ENCODE measurements at places on chromosomes 7 and 10.

GRCh38 chr7:40470817-40471216 lies 336.0 kb downstream of the SUGCT start:
- H3K4me3 ChIP-seq = no peak overlapping the region
- no peaks in the 10 kb centered on the region for H3K27me3 ChIP-seq
- H3K27ac ChIP-seq = no peak overlapping the region
- H3K4me1 ChIP-seq = no peaks in the 10 kb centered on the region
- no peak for DNase-seq

DNA sequence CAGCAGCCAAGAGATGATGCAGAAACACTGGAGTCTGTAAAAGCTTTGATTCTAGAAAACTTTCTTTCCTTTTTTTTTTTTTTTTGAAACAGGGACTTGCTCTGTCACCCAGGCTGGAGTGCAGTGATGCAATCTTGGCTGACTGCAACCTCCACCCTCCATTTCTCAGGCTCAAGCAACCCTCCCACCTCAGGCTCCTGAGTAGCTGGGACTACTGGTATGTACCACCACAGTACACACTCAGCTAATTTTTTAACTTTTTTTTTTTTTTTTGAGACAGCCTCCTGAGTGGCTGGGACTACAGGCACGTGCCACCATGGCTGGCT lies 17.0 kb upstream of the BAG3 start:
- no peak overlapping the region for H3K27ac ChIP-seq
- H3K4me3 ChIP-seq = no peak overlapping the region
- DNase-seq = no peak
- no peaks in the 10 kb centered on the region for H3K4me1 ChIP-seq

DNA sequence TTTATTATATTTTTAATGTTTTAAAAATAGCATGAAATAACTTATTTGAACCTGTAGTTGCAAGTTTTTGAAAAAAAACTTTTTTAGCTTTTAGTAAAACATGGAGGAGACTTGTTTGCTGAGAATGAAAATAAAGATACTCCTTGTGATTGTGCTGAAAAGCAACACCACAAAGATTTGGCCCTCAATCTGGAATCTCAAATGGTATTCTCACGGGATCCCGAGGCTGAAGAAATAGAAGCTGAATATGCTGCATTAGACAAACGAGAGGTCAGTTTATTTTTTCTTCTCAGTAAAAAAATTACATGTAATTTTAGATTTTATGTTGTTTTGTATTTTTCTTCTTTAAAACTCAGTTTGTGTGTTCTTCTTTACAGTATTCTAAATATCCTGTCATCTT lies 73.5 kb downstream of the ANKIB1 start:
- no peaks in the 10 kb centered on the region for H3K36me3 ChIP-seq
- H3K4me1 ChIP-seq = no peaks in the 10 kb centered on the region
- no peaks in the 10 kb centered on the region for H3K27me3 ChIP-seq

- no peaks in the 10 kb centered on the region for H3K4me1 ChIP-seq
- H3K27me3 ChIP-seq = no peaks in the 10 kb centered on the region
- no peaks in the 10 kb centered on the region for H3K36me3 ChIP-seq
- no peak for DNase-seq
Observed at GRCh38 chr7:84513061-84513460, 318.5 kb upstream of the SEMA3A start.

- no peaks in the 10 kb centered on the region for H3K27me3 ChIP-seq
- H3K4me1 ChIP-seq = 0 out of 2 replicates have a peak, but pooled peaks cover 1% of the 10 kb centered on the region
- H3K4me3 ChIP-seq = no peak overlapping the region
- H3K27ac ChIP-seq = no peak overlapping the region
Observed at GRCh38 chr7:139124084-139124914, 14.8 kb upstream of the ZC3HAV1 start.

DNA sequence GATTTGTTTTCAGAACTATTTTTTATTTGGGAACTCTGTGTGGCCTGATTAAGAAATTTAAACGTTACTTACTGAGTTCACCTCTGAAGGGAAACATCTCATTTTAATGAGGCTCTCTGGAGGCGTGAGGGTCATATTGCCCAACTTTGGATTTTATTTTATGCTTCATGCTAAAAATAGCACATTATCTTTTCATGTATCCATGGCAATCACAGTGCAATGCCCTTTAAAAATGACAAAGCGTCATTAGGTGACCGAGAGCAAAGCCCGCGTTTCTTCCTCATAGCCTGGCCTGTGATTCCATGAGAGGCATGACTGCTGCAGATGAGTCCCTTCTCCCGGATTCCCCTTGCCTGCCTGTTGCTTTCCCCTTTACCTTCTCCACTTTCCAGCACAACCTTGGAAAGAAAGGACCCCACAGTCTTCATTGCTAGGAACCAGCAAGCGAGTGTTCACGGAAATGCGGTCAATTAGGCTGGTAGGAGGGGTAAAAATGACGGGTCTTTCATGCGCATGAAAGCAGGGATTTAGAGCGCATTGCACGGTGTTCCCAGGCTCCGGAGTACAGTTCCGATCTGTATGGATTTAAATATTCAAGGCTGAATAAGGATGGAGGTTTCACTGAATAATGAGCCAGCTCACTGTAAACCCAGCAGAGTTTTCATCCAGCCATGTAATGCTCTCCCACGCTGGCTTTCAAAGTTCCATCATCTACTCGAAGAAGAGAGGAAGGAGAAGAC lies 98.2 kb upstream of the PITRM1 start:
- no peaks in the 10 kb centered on the region for H3K27me3 ChIP-seq
- DNase-seq = no peak
- H3K36me3 ChIP-seq = no peaks in the 10 kb centered on the region
- peaks cover 6% of the 10 kb centered on the region for H3K4me1 ChIP-seq
- no peak overlapping the region for H3K4me3 ChIP-seq
- no peak overlapping the region for H3K27ac ChIP-seq

DNA sequence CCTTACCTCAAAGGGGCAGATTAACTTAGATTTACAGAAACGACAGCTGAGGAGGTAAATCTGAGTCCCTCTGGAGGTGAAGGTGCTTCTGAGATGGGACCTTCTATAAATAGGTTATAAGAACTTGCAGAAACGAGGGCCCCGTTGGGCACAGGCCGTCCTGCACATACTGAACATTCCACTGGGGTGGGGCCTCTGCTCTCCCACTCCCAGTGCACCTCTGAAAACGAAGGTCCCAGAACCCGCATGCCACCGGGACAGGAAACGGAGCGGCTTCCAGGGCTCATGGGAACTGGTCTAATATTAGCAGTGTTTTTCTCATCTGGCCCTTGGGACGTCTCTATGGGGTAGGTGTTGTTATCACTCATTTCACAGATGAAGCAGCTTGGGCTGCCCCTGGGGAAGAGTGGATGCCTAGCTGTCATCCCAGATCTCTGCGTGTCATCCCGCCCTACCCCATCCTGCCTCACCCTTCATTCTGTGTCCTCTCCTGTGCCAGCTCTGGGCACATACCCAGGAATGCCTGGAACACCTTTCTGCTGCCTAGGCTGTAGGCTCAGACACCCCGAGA lies 19.6 kb downstream of the C10orf62 start:
- DNase-seq = no peak
- H3K4me1 ChIP-seq = peaks cover 3% of the 10 kb centered on the region
- H3K27me3 ChIP-seq = no peaks in the 10 kb centered on the region
- H3K27ac ChIP-seq = no peak overlapping the region

- no peaks in the 10 kb centered on the region for H3K27me3 ChIP-seq
- peaks cover 3% of the 10 kb centered on the region for H3K4me1 ChIP-seq
- no peaks in the 10 kb centered on the region for H3K36me3 ChIP-seq
- H3K4me3 ChIP-seq = no peak overlapping the region
Observed at GRCh38 chr7:78543976-78544375, 745.4 kb downstream of the PHTF2 start.

DNA sequence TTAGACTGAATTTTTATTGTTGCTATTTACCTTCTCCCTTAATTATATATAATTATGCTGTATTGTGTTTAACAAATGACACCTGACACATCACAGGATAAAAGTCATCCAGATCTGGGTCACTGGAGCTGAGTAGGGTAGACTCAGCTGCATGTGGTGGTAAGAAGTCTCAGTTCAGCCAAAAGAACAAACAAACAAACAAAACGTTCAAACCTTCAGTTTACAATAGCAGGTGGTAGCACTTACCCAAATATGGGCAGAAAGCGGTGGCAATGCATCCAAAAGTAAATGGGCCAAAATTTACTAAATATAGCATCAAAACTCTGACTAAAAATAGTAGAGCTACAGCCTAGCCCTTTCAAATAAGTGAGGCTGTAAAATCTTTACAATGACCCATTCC lies 42.2 kb downstream of the ZWINT start:
- no peak overlapping the region for H3K4me3 ChIP-seq
- no peaks in the 10 kb centered on the region for H3K4me1 ChIP-seq
- no peak for DNase-seq
- no peak overlapping the region for H3K27ac ChIP-seq

GRCh38 chr10:132476146-132477065 lies 61.2 kb upstream of the INPP5A start:
- H3K36me3 ChIP-seq = no peaks in the 10 kb centered on the region
- H3K4me3 ChIP-seq = no peak overlapping the region
- no peak for DNase-seq
- H3K4me1 ChIP-seq = peaks cover 5% of the 10 kb centered on the region

- peaks cover 20% of the 10 kb centered on the region for H3K4me1 ChIP-seq
- H3K4me3 ChIP-seq = no peak overlapping the region
- H3K27me3 ChIP-seq = no peaks in the 10 kb centered on the region
- DNase-seq = no peak
- H3K36me3 ChIP-seq = no peaks in the 10 kb centered on the region
Observed at GRCh38 chr10:79072994-79073645, 4.4 kb downstream of the ZMIZ1 start.

- peaks cover 3% of the 10 kb centered on the region for H3K4me1 ChIP-seq
- no peaks in the 10 kb centered on the region for H3K27me3 ChIP-seq
- no peaks in the 10 kb centered on the region for H3K36me3 ChIP-seq
- H3K27ac ChIP-seq = no peak overlapping the region
- DNase-seq = no peak
Observed at GRCh38 chr7:117685795-117686194, 187.4 kb downstream of the CTTNBP2 start.

GRCh38 chr10:86267286-86268195 lies 99.1 kb downstream of the GRID1 start:
- H3K27ac ChIP-seq = no peak overlapping the region
- no peaks in the 10 kb centered on the region for H3K36me3 ChIP-seq
- H3K27me3 ChIP-seq = peaks cover 10% of the 10 kb centered on the region
- H3K4me3 ChIP-seq = no peak overlapping the region

DNA sequence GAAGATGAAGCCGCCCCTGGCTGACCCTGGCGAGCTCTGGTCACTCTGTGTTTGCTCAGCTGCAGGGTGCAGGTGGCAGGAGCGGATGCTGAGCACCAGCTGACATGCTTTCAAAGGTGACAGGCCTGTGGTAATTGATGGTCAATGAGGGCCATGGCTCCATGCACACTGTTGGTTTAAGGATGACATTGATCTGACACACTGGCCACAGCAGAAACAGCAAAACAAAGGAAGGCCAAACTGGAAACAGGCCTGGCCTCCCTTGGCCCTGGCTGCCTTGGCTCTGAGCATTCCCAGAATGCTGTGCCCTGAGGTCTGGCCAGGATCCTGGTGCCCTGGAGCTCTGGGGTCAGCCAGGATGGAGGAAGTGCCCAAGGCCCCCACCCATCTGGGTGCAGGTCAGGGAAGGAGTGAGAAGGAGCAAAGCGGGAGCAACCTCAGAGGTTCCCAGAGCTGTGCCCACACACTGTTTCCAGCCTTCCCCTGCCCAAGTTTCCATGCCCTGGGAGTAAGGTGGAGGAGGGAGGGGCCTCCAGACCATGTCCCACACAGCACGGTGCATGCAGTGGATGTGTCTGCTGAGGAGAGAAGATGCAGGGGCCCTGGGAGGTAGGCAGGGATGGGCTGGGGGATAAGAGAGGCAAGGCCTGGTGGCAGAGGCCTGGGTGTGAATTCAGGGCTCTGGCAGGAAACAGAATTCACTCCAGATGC lies 302.2 kb downstream of the RPS24 start:
- no peak overlapping the region for H3K4me3 ChIP-seq
- no peak for DNase-seq
- no peaks in the 10 kb centered on the region for H3K27me3 ChIP-seq
- no peaks in the 10 kb centered on the region for H3K4me1 ChIP-seq
- H3K36me3 ChIP-seq = no peaks in the 10 kb centered on the region

GRCh38 chr7:32559480-32559879 lies 64.2 kb downstream of the AVL9 start:
- no peaks in the 10 kb centered on the region for H3K4me1 ChIP-seq
- no peak for DNase-seq
- H3K36me3 ChIP-seq = 0 out of 2 replicates have a peak, but pooled peaks cover 2% of the 10 kb centered on the region
- H3K4me3 ChIP-seq = no peak overlapping the region
- no peaks in the 10 kb centered on the region for H3K27me3 ChIP-seq

DNA sequence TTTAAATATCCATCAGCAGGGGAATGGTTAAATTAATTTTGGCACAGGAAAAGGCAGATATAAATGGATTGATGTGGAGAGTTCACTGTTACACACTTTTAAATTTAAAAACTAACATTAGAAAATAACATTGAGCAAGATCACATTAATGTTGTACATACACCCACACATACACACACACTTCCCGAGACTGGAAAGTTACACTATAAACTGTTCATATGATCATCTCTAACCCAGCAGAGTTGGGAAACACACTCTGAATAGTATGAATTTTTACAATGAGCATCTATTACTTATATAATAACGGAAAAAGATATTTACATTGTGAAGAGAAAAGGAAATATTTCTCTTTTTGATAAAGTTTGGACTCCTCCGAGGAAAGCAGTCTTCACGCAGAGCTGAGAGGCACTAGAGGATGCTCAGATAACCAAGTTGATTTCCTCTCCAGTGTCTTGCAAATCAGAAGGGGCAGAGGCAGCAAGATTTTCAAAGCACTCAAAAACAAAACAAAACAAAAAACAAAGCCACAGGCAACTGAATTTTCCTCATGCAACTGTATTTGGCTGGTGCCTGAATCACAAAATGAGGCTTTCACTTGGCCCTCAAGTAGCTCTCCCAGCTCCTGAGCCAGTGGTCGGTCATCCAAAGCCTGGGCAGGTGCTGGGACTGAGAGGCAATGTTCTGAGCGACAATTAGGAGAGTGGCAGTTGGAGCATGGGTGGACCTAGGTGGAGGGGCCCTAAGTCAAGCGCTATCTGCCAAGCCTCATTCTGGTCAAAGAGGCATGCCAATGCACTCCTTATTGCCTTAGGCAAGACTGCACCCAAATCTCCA lies 10.5 kb upstream of the GATAD1 start:
- DNase-seq = no peak
- peaks cover 5% of the 10 kb centered on the region for H3K4me1 ChIP-seq
- H3K27me3 ChIP-seq = no peaks in the 10 kb centered on the region
- H3K36me3 ChIP-seq = no peaks in the 10 kb centered on the region
- H3K4me3 ChIP-seq = no peak overlapping the region
- no peak overlapping the region for H3K27ac ChIP-seq

DNA sequence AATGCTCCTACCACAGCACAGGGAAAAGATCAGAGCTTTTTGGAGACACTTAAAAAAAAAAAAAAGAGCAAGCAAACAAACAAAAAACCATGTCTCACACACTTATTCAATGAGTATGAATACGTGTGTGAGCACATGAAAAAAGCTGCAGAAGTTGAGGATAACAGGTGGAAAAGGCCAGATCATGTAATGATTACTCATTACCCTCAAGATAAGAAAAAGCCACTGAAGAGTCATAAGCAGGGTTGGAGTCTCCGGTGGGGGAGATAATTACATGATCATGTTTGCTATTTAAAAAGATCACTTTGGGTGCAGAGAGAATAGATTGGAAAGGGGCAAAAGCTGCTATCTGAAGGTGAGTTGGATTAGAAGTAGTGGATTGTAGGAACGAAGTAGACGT lies 77.0 kb downstream of the POU6F2 start:
- no peak for DNase-seq
- H3K36me3 ChIP-seq = no peaks in the 10 kb centered on the region
- no peak overlapping the region for H3K4me3 ChIP-seq
